ENCODE measurements at places on chromosomes 7 and 10.

GRCh38 chr7:41826641-41827040, 123.8 kb upstream of the INHBA start:
- no peak for DNase-seq

DNA sequence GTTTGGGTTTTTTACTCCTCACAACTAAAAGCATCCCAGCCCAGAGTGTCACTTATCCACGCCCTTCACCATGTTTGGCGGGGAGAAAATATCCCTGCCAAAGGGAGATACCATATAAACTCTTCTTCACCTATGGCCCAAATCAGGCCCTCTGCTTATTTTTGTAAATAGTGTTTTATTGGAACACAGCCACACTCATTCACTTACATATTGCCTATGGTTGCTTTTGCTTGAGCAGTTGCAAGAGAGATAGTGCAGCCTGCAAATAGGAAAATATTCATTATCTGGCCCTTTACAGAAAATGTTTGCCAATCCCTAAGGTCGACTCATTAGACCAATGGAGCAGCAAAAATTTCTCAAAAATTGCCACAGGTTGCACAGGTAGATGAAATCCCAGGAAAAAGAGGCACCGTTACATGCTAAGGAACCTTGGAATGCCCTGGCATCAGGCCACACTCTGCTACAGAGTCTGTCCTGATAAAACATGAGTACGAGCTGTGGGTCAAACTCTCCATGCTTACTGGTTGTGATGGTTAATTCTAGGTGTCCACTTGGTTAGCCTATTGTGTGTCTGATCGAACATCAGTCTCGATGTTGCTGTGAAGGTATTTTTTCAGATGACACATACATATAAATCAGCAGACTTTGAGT, 7.9 kb upstream of the RASSF4 start:
- DNase-seq, result no peak

DNA sequence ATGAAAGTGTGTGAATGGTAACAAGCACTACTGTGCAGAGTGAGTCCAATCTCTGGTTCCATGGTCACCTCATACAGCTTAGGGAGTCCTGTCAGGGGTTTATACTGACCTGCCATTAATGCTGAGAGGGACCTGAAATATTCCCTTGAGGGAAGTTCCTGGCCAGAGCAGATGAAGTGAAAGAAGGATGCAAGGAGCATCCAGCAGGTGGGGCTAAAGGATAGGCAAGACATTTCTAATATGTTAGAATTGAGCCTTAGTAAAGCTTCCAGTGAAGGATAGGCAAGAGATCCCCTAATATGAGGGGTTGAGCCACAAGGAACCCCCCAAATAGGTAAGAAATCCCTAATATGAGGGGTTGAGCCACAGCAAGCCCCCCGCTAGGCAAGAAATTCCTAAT, 25.5 kb upstream of the FAM221A start:
- DNase-seq, result no peak

- DNase-seq, result no peak
Measured at GRCh38 chr7:4115442-4115841, 566.7 kb upstream of the FOXK1 start.

DNA sequence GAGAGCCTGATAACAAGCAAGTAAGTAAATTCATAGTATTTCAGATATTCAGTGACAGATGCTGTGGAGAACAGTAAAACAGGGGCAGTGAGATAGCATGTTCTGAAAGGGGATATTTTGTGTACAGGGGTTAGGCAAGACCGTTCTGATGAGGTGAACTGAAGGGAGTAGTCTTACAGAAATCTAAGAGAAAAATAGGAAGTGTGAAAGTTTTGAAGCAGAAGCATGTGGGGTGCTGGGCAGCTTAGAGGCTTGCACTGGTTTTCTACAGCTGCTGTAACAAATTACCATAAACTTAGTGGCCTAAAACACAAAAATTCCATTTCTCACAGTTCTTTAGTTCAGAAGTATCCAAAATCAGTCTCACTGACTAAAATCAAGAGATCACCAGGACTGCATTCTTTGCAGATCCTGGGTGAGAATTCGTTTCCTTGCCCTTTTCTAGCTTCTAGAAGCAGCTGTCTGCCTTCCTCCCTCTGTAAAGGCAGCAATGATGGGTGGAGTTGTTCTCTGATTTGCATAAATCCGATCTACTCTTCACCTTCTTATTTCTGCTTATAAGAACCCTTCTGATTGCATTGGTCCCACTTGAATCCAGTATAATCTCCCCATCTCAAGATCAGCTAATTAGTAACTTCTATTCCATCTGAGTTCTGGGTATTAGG, 7.5 kb upstream of the KLF14 start:
- no peak for DNase-seq

GRCh38 chr7:7848246-7848645, 120.3 kb upstream of the GLCCI1 start:
- no peak for DNase-seq

GRCh38 chr10:27636816-27637215, 108.8 kb downstream of the MKX start:
- DNase-seq, result no peak

- DNase-seq, result no peak
Measured at GRCh38 chr7:157153260-157153659, 14.5 kb downstream of the UBE3C start.

DNA sequence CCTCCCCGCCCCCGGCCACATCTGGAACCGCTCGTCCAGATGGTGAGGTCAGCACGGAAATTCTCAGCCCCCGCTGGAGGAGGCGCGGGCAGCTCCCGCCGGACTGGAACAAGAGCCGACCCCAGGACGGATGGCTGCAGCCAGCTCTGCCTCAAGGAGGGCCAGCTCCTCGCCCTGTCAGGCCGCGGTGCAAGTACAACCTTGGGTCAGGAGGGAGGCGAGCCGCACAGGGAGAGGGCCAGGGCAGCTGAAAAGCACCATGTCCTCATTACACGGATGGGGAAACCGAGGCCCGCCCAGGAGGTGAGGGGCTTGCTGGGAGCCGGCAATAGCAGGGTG, 3.8 kb upstream of the GRIFIN start:
- no peak for DNase-seq

DNA sequence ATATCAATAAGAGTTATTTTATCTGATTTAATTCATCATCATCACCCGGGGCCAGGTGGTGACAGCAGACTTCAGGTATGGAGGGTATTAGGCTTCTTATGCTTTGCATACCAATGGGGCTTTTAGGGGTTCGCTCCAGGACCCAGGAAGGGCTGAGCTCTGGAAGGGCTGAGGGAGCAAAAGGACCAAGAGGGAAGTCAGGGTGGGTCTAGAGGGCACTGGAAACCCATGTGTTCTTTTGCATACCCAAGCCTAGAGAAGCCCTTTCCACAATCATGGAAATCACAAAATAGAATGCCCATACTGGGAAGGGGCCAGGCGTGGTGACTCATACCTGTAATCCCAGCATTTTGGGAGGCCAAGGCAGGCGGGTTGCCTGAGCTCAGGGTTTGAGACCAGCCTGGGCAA, 30.9 kb upstream of the VCL start:
- DNase-seq, result no peak

DNA sequence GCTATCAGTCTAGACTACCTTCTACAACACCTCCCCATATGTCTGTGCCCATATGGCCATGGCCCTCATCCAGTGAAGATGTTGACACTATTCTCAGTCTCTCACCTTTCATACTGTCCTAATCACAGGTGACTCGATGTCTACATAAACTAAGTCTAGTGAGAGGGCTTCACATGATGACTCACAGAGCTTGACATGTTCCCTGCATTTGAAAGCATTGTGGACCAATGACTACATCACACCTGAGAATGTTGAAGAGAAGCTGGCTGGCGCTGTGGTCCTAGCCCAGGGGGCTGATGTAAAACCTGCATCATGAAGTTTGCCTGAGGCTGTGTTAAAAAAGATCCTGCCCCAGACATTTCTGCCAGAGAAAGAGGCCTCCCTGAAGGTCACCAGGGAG, 167.2 kb downstream of the NPSR1 start:
- DNase-seq, result no peak

DNA sequence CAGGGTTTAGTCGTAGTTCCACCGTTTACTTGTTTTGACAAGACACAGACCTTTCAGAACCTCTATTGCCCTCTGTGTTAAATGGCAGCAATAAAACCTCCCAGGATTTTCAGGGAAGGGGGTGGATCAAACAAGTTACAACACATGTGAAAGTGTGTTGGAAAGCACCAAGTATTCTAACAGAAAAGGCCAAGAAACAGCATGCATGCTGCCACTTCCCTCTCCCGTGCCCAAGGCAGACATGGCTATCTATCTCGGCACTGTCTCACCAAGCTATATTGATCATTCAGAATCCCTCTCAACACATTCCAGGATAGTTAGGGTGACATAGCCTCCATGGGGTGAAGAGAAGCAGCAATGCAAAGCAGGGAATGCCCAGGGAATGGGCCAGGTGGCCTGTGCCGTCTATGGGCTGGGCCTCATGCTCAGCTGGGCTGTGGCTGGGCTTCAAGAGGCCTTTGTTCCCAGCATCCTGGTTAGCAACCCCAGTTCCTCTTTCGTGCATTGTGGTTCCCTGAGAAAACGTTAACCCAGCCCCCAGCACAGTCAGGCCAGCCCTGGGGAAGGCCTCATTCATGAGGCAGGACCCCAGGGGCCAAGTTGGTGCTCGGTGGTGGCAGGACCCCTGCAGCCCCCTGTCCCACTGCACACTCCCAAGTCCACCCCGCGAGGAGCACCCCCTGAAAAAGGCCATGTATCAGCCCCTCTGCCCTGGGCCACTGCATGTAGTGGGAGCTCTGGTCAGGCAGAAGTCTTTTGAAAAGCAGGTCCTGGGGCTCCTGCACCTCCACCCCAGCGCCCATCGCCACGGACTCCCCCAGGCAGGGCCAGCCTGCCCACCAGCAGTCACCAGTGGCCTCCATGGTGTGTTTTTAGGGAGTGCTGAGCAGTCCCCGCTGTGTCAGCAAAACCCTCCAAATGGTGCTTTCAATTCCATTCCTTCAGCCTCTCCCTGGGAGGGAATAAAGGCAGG, 25.5 kb downstream of the VSIR start:
- DNase-seq, result no peak

GRCh38 chr10:71131508-71132088, 80.8 kb upstream of the UNC5B start:
- no peak for DNase-seq

- no peak for DNase-seq
Measured at GRCh38 chr10:93376372-93377293, 105.5 kb downstream of the MYOF start.

- DNase-seq, result no peak
Measured at GRCh38 chr7:74404741-74405140, 49.0 kb upstream of the GTF2IRD1 start.

DNA sequence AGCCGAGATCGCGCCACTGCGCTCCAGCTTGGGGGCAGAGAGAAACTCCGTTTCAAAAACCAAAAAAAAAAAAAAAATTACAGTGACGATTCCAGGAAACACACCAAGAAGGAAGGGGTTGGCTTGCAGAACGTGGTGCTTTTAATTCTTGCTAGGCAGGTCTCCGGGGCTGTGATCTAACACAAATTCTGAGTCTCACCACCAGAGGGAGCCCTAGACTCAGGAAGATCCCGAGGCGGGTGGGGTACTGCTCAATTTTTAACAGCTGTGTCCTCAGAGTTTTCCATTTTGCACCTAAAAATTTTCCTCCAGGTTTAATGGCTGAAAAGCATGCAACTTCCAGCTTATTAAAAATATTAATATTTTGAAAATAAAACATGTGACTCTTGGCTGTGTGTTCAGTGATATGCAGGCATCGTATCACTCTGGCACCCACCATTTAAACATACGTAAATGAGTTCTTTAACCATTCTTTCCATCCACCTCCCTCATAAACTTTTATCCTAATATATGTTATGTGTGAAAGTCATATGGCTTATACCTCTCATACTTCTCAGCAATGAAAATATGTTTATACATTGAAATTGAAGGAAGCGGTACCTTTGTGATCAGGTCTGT, 26.5 kb upstream of the NUB1 start:
- peak; percentile 32 for DNase-seq

DNA sequence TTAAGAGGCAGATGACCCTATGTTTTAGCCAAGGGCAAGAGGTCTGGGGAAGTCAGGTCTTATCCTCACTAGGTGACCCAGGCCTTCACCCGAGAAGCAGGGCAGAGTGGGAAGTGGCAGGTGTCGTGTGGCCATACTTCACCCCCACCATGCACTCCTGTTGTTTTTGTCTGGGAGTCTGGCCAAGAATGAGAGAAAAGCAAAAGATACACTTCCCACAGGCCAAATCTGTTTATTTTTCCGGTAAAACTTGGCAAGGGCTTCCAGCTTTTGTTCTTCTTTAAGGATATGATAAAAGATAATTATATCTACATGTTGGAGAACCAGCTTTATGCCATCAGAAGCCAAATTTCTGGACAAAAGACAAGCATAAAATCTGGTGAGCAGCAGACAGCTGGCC, 137.4 kb upstream of the CDC14C start:
- DNase-seq, result no peak

DNA sequence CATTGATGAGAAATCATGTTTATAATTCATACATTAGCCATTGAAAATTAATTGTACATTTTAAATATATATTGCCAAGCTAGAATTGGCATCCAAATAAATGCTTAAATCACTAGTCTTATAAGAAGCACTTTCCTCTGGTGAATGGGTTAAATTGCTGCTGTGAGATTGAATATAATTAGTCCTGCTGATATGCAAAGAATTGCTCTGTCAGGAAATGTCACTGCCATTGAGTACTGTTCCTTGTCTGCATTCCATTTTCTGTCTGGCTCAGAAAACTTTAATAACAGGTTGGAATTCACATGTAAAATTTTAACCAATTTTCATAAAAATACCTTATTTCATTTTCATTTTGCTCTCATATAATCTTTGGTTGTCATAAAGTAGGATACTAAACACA, 589.1 kb downstream of the MAGI2 start:
- no peak for DNase-seq

- no peak for DNase-seq
Measured at GRCh38 chr10:69600761-69601330, 27.6 kb upstream of the NEUROG3 start.

GRCh38 chr7:77316219-77316978, 99.8 kb downstream of the GSAP start:
- no peak for DNase-seq

GRCh38 chr10:83517456-83517855, 621.9 kb upstream of the GHITM start:
- no peak for DNase-seq

DNA sequence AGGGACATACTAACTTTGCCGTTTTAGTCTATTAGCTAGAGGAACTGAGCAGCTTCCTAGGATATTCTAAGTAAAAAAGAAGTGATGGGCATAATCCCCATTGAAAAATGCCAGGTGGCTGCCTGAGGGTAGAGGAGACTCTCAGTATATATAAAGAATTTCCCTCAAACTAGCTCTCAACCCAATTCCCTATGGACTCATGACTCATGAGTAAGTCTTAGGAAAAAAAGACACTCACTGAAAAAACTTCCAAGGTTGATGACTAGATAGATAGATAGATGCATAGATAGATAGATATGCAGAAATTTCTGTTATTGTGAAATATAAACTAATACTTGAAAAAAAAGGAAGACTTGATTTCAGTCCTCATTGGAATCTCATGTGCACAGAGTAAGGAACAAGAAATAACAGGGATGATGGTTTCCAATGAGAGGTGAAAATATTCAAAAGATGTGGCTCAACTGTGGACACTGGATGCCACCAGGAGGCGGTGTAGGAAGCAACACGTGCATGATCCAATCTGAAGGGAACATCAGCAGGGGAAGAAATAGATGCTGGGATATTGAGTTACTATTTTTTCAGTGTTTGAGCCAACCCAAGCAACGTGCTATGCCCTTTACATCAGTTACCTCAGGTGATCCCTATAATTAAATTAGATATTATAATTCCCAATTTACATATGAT, 711.0 kb upstream of the LRRTM3 start:
- DNase-seq, result no peak

All from NCI-H1417 treated with DMSO at 0.1 percent for 48 hours (cell line).